ENCODE measurements at places on chromosomes 6 and 20.

DNA sequence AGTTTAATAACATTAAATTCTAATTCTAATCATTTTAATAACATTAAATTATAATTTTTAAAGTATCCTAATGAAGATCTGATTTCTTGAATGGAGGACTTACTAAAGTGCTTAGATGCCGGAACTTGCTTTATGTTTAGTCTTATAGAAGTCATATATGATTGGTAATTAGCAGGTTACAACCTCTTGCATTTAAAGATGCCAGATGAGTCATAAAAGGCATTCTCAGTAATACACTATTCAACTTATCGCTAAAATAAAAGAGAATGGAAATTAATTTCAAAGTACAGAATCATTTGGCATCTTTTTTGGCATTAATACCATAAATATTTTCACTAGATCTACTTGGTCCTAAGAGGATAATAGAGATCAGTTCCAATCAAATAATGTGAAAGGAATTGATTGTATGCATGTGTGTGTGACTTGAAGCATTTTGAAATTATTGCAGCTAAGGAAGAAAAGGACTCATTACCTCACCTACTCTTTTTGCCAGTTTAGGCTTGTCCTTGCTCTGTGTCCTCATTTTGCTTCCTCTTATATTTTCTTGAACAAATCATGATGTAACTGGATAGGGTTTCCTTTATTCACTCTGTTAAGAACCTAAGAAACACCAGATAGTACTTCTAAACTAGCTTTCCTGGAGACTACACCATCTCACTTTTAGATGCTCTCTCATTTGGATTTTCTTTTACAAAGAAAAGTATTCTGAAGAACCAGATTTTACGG is 2.7 kb downstream of the COL21A1 start:
- DNase-seq = no peak

DNA sequence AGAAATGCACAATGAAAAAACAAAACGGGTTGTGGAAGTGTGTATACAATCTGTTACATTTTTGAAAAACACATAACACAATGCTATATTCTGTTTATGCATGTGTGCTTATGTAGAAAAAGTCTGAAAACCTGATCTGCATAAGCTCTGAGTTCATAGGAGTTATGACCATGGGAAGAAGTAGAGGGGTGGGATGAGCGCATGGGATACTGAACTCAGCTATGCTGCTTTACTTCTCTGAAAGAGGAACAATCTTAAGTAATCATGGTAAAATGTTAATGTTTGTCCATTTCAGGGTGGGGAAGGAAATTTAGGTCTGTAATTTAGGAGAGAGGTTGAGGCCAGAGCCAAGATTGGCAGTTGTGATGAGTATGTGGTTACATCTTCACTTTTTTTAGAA is 126.8 kb downstream of the MTHFD1L start:
- no peak for DNase-seq

- DNase-seq = no peak
Observed at GRCh38 chr6:168450917-168451316, 9.9 kb downstream of the SMOC2 start.

DNA sequence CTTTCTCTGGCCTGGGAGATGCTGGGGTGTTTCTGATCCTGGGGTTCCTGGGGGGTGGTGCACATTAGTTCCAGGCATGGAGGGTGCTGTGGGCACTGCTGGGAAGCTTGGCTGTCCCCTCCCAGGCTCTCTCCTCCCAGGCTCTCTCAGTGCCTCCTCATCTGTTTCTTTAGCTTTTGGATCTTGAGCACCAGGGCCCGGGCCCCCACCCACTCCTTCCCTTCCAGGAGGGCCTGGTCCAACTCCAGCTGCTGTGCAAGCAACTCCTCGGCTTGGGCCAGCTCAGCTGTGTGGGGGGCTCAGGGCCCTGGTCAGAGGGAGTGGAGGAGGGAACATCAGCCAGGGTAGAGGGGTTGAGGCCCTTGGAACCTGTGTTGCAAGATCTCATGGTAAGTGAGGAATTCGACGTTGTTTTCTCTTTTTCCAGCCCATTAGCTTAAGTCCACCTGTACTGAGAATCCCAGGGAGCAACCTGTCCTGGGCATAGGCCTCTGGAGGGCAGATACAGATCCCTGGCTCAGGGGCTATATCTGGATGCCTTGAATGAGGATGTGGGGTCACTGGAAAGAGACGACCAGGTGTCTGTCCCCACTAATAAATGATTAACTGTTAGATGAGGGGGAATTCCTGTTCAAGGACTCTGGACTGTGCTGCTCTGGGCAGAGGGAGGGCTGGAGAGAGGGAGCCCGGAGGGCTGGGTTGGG is 34.5 kb upstream of the HLA-A start:
- no peak for DNase-seq

DNA sequence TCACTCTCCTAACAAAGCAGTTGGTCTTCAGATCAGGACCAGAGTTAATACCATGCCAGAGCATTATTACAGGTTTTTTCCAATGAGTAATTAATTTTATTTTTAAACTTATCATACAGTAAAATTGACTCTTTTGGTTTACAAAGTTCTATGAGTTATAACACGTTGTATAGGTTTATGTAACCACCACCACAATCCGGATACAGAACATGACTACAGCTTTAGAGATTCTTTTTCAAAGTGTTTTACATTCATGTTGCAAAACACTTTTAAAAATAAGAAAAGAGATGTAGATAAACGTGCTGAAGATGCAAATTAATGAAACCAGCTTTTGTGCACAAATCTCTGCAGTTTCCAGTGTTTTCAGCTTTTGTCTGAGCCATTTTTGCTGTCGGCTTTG is 1.5 kb upstream of the TPBG start:
- no peak for DNase-seq

DNA sequence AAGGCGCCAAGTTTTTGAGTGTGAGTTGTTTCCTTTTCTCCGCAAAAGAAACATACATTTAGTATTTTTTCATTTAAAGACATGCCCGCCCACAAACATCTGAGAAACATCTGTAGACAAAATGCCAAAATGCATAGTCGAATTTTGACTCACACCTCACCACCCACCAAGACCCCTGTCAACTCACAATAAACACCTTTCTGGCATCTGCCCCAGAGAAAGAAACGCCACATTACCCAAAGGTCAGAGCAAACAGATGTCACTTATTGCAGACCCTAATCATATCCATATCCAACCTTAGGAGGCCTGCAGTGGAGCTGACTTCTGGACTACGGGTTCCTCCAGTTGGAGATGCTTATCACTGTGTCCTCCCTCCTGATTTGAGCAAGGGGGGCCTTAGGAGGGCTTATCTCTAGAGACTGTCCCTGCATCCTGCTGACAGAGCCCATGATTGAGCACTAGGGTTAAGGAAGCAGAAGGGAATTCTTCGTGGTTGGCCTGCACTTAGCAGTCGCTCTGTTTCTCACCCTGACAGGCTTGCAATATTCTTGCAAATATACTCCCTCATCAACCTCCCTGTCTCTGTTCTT is 90.5 kb upstream of the TBX18 start:
- no peak for DNase-seq

DNA sequence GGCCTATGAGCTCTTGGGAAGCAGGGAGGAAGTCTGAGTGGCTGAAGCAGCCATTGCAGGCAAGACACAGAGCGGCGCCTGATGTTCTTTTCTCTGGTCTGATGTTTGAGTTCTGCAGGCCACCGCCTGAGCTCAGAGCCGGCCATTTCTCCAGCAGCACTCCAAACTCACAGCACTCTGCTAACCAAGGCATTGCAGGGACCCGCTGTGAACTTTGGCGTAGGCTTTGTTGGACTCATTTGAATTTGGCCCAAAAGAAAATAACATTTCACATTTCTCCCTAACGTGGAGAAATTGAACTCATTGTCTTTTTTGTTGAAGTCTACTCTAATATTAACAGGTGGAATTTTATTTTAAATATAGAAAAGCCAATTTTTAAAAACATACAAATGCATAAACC is 336.1 kb downstream of the FARS2 start:
- no peak for DNase-seq
